ENCODE measurements at places on chromosomes 3 and 15.

DNA sequence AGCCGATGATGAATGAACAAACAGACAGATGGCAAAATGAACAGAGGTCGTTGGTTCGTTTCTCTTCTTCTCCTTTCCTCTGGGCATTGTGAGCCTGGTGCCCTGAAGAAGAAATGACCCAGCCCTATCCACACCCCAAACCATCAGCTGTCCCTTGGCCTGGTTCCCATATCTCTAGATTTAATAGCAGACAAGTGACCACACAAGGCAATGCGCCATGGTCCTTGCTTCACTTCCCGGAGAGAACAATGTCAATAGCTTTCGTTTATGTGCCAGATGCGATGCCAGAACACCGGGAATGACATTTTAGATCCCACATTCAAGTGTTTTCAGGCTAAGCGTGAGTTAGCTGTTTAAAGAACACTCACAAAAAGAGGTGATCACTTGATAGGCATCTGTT, 17.7 kb downstream of the POC1A start:
- no peak for DNase-seq

DNA sequence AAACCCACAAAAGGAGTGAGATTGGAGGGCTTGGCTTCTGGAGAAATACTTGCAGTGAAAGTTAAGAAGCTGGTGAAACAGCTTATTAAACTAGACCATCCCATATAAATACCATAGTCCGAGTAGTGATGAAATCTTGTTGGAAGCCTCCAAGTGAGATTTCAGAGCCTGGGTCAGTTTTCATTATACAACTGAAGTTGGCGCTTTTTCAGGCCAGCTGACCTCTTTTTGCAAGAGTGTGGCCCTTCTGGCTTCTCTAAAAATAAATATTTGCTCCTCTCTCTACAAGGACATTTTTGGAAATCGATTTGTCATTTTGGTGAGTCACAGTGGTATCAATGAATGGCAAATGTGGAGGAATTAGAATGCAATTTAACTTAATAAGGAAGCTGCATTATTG, 51.2 kb upstream of the THRB start:
- DNase-seq = no peak

GRCh38 chr3:111070772-111071256, 802 bp upstream of the NECTIN3 start:
- DNase-seq = no peak

DNA sequence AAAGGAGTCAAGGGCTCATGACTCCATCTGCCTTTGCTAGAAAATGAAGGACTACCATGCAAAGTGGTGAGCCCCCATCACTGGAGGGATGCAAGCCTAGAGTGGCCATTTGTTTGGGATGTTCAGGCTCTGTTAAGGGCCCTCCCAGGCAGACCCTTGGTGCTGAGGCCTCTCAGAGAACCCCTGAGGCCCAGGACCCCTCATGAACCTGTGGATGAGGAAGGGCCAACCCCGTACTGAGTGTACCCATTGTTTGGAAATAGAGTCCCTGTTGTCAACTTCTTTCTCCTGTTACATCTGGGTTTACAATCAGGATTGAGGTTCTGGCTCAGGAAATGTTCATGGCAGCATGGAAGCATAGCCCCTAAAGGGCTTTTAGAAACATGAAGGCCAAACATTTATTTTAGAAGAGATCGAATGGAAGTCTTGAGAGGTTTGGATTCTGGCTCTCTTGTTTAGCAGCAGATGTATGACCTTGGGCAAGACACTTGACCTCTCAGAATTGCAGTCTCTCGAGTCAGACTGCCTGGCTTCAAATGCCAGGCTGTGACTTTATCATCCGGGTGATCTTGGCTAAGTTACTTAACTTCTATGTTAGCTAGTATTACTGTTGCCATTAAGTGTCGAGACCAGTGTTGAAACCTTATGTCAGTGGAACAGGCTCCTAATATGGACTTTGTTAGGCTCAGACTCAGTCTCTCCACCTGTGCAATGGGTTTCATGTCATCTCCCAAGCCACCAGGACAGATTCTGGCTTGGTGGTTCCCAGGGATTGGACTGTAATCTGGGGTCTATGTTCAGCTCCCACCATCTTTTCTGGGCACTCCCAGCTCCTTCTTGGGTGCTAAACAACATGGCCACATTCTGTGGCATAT, 12.4 kb downstream of the ITGA11 start:
- DNase-seq = no peak

DNA sequence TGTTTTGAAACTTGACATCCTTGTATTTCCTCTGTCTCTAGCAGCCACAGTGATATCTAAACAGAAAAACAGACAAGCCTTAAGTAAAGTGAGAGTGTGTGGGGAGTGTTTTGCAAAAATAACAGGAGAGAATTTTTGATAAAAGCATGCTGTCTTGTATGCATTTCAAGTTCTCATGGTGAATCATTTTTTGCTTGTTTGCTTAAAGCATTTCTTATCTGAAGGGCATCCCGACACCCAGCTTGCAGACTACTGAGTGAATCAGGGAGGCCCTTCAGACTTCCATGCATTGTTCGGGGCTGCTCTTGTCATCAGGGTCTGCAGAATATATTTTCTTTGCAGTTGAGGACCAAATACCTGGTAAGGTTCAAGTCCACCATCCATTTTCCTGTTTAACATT, 8.5 kb downstream of the CGNL1 start:
- DNase-seq = no peak

GRCh38 chr3:190601622-190602021, 87.7 kb downstream of the IL1RAP start:
- DNase-seq = no peak

DNA sequence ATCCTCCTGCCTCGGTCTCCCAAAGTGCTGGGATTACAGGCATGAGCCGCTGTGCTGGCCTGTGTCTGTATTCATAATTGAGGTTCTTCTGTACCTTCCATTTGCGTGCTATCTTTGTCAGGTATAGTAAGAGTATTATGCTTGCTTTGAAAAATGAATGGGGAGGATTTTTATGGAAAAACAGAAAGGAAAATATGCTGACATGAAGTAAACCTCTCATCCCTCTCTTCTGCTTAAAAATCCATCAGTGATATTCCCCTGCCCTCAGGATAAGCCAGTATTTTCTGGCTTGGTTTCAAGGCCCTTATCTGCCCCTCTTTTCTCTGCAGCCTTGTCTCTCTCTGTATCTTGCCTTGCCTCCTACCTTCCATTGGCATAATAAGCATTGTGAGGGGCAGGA, 80.7 kb downstream of the NR1D2 start:
- DNase-seq = no peak

DNA sequence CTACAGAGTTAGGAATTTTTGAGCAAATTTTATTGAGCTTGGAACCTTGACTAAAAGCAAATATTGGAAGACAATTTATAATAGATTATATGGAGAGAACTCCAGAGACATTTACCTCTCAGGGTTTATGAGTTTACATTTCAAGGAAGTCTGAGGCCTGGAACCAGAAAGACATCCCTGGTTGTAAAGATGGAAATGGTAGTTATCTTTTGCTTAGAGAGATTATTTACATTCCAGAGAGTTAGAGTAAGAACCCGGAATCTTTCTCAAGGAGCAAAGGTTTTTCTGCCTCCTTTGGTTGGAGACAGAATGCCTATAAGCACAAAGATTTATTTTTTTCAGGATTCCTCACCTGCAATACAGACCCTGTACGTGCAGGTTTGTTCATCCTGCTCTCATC, 458.1 kb downstream of the TBL1XR1 start:
- no peak for DNase-seq

DNA sequence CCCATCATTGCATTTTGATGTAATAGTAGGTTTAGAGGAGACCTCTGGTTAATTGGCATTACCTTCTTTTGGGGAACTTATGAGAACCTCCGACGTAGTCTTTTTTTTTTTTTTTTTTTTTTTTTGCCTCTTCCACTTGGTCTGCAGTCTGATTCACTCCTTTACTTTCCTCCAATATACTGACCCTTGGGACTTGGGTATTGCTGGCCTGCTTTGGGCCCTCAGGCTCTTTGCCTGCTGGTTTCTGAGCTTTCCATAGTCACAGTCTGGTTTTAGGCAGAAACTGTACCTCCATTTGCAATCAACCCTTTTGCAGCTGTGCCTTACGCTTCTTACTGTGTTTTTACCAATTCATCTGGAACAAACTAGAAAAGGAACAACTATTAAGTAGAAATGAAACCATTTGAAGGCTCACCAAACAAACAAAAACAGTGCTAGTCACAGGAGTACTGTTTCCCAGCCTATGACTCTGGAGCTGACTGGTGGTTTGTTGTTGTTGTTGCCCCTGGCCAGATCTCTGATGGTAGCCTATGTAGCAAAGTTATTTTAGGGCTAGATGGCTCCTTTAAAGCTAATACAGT, 272.8 kb downstream of the BBX start:
- no peak for DNase-seq

- DNase-seq = no peak
Observed at GRCh38 chr3:28139967-28140634, 101.3 kb upstream of the CMC1 start.

GRCh38 chr3:108493862-108494261, 16.5 kb downstream of the MYH15 start:
- peak; percentile 24 for DNase-seq

- DNase-seq = no peak
Observed at GRCh38 chr3:22858486-22858885, 344.6 kb upstream of the UBE2E2 start.

- peak; percentile 58 for DNase-seq
Observed at GRCh38 chr3:10344147-10344943, 23.4 kb upstream of the SEC13 start.

- no peak for DNase-seq
Observed at GRCh38 chr15:48425051-48425450, 93.8 kb downstream of the DUT start.

GRCh38 chr3:186920301-186920700, 10.0 kb upstream of the ST6GAL1 start:
- DNase-seq = no peak

DNA sequence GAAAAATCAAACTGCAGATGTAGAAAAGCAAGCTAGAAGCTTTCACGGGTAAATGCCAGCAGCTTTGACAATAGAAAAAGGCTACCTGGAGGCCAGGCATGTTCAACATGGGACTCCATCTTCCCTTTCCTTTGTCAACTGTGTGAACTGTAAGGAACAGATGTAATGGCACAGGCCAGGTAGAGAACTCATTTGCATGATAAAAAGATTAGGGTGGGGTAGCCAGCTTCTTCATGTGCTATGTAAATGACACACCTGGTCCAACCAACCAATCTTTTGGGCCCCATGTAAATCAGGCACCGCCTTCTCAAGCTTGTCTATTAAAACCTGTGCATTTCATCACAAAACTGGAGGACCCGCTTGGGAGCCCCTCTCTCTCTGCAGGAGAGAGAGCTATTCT, 686.5 kb upstream of the GOLIM4 start:
- DNase-seq = no peak

DNA sequence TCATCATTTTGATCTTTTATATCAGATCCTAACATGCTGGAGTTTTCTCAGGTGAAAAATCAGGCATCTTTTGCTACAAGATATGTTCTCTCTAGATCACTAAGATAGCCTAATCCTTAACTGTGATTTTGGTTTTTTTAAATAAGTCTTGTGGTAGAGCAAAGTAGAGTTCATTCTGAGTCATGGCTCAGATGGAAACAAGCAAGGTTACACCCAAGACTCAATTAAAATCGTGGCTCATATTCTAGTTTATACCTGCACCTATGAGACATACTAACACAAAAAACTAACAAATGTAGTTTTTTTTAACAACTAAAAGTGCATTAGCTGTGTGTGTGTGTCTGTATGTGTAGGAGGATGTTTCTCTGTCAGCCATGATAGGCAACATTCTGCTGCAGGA, 428.2 kb downstream of the NLGN1 start:
- DNase-seq = no peak

- no peak for DNase-seq
Observed at GRCh38 chr3:145266368-145266767, 894.6 kb downstream of the PLOD2 start.

DNA sequence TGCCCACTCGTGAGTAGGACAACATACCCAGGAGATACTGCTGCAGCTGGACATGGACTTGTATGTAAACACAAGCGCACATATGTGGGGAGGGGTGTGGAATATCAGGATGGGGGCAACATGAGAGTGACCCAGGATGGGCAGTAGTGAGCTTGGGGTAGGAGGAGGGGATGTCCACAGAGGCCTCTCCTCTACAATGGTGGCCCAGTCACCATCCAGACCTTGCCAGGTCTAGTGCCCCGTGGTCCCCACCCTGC, 266 bp upstream of the ZBTB47 start:
- DNase-seq = no peak

DNA sequence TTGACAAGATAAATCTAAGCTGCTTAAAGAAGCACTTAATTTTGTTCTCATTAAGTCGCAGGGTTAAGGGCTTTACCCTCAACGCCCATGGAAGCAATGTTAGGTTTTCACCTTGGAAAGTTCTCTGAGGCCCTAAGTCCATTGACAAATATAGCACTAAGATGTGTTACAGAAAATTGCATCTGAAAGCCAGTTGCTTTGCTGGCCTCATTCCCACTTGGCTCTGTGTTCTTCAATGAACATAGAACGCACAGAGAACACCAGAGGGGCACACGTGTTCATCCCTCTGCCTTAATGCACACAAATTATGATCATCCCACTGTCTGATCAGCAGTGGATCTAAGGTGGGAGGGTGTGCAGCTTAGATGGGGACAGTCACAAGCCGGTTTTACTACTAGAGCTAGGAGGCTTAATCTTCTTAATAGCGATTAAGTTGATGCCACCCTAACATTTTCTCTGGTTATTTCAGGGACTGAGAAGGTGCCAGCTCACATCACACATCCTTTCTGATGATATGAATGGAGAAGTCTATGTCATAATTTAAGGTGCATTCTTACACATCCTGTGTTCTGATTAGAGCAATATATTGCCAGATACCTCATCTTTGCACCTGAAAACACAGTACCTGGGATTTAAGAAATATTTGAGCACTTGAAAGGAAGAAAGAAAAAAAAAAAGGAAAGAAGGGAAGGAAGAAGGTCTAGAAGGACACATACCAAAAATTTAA, 224.4 kb upstream of the ICE2 start:
- DNase-seq = no peak

GRCh38 chr15:101203029-101203573, 48.7 kb downstream of the CHSY1 start:
- DNase-seq = no peak

GRCh38 chr3:39387411-39387975, 4.3 kb downstream of the SLC25A38 start:
- no peak for DNase-seq

DNA sequence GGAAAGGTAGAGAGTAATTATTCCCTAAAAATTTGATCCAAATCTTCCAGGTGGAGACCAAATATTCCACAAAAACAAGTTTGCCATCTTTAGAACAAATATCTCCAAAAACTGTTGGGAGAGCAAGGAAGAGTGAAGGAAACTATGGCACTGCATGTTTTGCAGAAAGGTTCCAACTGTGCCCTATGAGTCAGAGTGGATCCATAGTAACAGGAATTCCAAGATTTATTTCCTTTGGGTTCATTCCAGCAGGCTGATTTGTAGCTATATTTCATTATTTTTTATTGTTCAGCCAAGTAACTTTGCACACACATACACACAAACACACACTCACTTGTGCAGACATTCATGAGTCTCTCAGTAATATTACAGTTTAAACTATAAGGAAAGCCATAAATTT, 459.7 kb upstream of the EPHA6 start:
- DNase-seq = no peak

Data from KBM-7 (cell line).